ENCODE measurements at places on chromosomes 5 and 9.
A peak's percentile ranks its signal among the peaks of the same experiment; 100 is the strongest.

GRCh38 chr5:179147991-179148702 is 88.0 kb downstream of the ZNF354C start:
- no peak for DNase-seq

DNA sequence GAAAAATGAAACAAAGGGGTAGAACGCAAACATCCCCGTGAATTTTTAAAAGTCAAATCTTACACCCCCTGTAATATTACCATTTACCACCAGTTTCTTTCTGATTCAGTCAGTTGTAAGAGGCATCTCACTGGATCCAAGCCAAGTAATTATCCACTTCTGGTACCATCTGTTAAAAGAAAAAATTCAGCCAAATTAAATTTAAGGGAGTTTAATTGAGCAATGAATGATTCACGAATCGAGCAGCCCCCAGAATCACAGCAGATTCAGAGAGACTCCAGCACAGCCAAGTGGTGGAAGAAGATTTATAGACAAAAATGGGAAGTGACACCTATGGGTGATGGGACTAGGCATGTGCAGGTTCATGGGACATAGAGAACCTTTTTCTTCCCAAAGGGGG is 29.9 kb upstream of the MTMR12 start:
- no peak for DNase-seq

DNA sequence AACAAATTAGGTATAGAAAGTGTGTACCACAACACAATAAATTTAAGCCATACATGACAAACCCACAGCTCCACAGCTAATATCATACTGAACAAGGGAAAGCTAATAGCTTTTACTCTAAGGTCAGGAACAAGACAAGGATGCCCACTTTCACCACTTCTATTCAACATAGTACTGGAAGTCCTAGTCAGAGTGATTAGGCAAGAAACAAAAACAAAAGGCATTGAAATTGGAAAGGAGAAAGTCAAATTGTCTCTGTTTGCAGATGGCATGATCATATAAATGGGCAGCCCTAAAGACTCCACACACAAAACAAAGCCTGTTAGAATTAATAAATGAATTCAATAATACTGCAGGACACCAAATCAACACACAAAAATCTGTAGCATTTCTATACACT is 548.8 kb downstream of the CTNND2 start:
- DNase-seq: no peak

GRCh38 chr5:90871391-90871991 is 312.9 kb downstream of the ADGRV1 start:
- DNase-seq: no peak

DNA sequence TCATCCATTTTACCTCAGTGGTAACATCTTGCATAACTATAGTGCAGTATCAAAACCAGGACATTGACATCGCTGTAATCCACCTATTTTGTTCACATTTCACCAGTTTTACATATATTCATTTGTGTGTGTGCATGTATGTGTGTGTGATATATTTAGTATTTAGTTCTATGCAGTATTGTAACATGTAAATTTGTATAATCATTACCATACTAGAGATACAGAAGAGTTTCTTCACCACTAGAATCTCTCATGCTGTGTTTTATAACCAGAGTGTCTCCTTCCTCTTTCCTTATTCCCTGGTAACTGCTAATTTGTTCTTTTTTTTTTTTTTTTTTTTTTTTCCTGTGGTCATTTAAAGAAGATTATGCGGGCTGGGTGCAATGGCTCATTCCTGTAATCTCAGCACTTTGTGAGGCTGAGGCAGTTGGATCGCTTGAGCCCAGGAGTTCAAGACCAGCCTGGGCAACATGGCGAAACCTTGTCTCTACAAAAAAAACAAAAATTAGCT is 11.0 kb downstream of the RASA1 start:
- DNase-seq: no peak

- DNase-seq: peak; percentile 85
These were observed 31.6 kb downstream of the TNPO1 start for GRCh38 chr5:72847989-72848473.

DNA sequence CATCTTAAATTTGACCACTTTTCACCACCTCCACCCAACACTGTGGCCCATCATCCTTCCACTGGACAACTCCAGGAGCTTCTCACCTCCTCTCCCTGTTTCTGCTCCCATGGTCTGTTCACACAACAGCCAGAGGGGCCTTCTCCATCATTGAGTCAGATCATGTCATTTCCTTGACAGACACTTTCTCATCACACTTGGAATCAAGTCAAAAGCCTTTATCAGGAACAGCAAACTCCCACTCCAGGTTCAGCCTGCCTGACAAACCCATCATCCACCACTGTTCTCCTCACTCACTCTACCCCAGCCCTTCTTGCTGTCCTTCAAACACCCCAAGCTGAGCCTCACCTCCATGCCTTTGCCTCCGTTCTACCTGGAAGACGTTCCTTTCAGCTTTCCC is 78.4 kb upstream of the ADRA1B start:
- no peak for DNase-seq

GRCh38 chr5:82097-82496 is 9.9 kb upstream of the PLEKHG4B start:
- DNase-seq: no peak

DNA sequence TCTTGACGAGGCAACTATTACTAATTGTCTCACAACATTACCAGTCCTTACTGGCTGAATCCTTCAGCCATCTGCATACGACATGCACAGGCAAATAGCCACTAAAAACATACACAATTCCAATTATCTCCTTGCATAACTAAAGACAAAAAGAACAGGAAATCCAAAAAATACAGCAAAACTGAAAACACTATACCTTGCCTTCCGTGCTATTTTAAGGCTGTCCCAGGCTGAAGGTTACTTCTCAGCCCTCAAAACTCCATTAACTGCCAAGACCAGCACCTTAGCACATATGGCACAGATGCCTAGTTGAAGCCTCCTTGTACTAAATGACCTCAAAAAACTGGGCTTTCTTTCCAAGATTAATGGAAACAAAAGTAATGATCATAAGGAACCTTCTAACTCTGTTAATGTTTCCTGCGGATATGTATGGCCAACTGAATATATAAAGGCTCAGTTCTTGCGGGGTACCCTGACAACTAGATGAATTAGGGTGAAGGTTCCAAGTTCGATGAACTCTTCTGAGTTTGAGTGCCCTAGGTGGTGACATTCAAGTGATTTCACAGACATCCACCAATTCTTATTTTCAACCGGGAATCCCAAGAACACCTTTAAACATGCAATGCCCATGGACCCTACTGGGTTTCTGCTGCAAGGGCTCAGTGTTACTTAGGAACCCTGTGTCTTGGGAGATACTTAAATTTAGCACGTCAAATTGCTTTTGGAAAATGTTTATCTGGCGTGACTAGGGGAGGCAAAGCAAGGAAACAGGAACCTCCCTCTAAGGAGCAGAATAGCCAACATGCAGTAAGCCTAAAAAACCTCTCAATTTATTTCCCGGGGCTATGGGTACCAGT is 455.3 kb downstream of the RAB3C start:
- no peak for DNase-seq

DNA sequence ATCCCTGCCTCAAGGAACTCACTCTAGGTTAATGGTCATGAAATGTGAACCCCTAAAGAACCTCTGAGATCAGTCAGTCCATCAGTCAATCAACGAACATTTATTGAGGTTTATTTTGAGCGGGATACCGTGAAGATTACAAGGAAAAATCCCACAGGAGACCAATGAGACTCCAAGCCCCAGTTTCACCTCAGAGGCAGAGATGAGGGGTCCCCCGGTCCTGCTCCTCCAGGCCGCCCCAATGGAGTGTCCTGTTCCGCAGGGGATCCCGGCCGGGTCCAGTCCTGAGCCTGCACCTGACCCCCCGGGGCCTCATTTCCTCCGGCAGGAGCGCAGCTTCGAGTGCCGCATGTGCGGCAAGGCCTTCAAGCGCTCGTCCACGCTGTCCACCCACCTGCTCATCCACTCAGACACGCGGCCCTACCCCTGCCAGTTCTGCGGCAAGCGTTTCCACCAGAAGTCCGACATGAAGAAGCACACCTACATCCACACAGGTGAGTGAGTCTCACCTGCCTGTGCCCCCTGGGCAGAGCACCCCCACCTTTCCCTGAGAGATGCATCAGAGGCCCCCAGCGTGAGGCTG is 11.0 kb downstream of the GFI1B start:
- DNase-seq: no peak

DNA sequence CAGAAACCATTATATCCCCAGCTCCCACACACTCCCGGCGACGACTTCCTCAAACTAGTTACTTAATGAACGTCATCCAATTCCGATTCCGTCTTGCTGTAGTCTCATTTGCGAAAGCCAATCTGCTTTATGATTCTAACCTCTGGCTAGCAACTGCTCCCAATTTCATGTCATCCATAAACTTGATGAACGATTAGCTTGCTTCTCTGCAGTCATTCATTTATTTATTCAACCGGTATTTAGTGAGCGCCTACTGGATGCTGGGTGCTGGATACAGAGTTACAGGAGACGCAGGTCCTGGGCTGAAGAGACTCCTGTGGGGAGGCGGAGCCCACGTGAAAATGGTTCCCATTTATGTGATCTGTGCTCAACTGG is 46.2 kb downstream of the TSPAN17 start:
- no peak for DNase-seq

DNA sequence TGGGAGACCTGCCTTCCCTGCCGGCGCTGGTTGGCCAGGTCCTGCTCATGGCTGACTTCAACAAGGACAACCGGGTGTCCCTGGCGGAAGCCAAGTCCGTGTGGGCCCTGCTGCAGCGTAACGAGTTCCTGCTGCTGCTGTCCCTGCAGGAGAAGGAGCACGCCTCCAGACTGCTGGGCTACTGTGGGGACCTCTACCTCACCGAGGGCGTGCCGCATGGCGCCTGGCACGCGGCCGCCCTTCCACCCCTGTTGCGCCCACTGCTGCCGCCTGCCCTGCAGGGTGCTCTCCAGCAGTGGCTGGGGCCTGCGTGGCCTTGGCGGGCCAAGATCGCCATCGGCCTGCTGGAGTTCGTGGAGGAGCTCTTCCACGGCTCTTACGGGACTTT is 10.6 kb downstream of the DIPK1B start:
- no peak for DNase-seq

DNA sequence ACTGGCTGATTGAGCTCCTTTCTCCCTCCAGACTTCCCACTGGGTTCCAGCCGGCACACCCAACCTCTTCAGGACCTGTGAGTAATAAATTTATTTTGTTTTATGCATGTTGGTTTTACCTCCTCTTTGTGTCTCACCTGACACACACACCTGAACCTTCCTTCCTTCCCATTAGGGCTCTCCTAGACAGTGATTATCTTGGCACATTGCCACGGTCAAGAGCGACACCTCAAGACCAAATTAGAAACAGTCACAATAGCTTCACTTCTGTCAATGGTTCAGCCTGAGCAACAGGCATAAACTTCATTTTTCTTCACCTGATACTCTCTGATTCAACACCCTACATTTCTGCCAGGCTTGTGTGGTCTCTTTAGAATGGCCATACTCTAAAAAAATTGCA is 296.3 kb upstream of the SMARCA2 start:
- no peak for DNase-seq

DNA sequence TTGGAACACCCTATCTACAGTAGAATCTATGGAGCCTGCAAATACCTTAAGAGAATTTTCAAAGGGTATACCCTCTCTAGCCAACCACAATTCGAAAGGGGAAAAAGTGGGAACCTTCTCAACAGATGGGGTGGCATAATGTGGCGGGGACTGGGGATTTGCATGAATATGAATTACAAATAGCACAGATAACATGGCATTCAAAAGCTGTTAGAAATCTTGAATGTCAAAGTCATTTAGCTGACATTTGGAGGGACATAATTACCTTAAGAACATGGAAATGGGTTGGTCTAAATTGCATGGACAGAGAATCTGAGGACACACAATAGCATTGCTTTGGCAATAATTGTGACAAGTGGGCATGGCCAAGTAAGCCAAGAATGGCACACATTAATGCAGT is 23.2 kb upstream of the TYRP1 start:
- DNase-seq: no peak

DNA sequence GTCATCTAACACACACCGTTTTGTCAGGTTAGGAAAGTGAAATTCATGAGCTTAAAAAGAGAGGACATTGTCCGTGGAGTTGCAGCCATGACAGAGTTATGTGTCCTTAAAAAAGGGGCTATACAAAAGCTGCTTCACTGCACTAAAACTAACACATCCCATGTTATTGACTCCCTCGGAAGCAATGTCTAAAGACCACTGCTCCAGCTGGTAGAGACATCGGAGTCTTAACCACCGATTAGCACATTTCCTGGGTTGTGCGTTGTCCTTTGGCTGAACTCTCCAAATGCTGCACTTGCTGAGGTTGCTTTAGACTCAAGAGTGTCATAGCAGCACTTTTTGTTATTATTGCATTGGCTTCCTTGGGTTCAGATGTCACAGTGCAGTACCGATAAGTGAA is 128.3 kb upstream of the C9orf72 start:
- no peak for DNase-seq

DNA sequence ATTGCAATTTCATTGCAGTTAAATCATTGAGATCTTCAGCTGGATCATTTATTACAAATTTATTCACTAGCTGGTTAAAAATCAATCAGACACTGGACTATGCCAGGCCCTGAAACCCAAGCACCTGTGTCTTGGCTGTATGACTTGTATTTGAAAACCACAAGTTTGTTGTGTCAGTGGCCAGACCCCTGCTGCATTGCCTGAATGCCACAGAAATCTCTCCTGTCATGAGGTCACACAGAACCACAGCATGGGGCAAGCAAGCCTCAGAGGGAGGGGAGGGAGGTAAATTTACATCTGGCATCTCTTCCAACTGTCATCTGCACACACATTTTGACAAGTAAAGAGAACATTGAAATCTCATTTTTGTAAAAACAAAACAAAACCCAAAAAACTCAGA is 90.0 kb downstream of the ARRDC3 start:
- DNase-seq: peak; percentile 10

- DNase-seq: no peak
These were observed 46.6 kb downstream of the CFAP95 start for GRCh38 chr9:69867081-69867814.

- DNase-seq: no peak
These were observed 8.1 kb downstream of the FGF18 start for GRCh38 chr5:171427318-171428167.

- DNase-seq: no peak
These were observed 90.9 kb upstream of the PHYKPL start for GRCh38 chr5:178323541-178323865.

DNA sequence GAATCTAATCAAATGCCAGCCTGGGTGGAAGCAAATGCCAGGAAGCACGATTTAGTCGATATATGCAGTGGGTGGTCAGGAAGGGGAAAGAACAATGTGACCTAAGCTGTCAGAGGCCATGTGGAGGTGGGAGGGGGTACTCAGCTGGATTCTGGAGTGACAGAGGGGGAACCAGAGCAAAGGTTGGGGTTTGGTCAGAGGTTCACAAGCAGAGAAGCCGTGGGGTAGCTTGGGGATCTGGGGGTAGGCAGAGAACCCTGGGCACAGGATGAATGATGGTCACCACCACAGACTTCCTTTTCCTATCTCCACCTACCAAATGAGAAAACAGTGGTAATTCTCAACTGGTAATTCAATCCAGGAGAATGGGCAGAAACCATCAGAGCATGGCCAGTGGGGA is 24.1 kb upstream of the ARAP3 start:
- no peak for DNase-seq

GRCh38 chr5:14849516-14850294 is 21.9 kb downstream of the ANKH start:
- DNase-seq: no peak

Measured in CD4-positive, alpha-beta T cell treated with Interleukin-6 for 4 hours (primary cell).